Activated naive CD4-positive, alpha-beta T cell (primary cell): ENCODE measurements at places on chromosomes 3 and 15.

DNA sequence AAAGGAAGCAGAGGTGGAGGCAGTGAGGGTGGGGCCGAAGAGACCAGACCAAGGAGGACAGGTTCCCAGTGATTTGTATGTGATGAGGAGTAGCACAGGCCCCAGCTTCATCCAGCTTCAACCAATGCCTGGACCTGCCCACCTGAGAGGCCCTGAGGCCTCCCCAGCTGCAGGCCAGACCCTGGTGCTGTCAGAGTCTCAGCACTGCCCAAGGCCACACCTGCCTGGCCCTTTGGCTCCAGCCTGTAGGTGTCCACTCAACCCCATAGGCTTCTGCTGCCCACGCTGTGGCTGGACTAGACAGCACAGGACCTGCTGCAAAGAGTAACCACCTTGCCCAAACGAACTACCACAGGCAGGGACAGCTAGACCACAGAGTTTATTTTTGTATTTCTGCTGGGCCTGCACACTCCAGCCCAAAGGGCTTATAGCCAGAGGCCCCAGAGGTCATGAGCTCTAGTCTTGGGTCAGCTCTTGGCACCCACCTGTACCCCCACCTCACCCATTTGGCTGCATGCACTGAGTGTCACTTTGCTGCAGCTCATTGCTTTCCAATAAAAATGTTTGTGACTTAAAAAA is 81.9 kb upstream of the CDV3 start:
- DNase-seq, result no peak

DNA sequence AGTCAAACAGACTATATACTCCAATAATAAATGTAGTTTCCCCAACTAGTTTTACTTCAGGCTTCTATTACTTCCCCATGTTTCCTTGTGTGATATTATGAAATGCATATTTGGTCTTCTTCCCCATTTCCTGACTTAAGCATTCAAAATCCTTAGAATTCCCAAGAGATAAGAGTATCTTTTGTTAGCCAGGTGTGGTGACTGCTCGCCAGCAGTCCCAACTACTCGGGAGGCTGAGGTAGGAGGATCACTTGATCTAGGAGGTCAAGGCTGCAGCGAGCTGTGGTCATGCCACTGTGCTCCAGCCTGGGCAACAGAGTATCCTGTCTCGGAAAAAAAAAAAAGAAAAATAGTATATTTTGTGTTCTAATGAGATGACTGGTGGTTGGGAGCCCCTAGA is 72.7 kb upstream of the UBE2E2 start:
- DNase-seq, result no peak

DNA sequence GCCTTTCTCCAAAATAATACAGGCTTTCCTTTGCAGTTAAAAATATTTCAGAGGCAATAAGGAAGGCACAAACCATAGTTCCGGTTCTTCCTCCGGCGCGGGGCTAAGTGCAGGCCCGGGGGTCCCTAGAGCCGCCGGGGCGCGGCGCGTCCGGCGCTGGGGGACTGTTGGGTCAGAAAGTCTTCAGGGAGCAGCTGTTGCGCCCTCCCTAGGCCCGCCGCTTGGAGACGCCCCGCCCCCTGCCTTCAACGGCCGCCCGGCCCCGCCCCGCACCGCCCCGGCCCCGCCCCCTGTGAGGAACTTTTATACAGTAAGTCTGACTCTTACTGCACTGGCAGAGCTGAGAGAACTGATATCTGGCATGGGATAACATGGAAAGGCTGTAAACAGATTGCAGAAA is 283.1 kb upstream of the ARL6 start:
- no peak for DNase-seq

DNA sequence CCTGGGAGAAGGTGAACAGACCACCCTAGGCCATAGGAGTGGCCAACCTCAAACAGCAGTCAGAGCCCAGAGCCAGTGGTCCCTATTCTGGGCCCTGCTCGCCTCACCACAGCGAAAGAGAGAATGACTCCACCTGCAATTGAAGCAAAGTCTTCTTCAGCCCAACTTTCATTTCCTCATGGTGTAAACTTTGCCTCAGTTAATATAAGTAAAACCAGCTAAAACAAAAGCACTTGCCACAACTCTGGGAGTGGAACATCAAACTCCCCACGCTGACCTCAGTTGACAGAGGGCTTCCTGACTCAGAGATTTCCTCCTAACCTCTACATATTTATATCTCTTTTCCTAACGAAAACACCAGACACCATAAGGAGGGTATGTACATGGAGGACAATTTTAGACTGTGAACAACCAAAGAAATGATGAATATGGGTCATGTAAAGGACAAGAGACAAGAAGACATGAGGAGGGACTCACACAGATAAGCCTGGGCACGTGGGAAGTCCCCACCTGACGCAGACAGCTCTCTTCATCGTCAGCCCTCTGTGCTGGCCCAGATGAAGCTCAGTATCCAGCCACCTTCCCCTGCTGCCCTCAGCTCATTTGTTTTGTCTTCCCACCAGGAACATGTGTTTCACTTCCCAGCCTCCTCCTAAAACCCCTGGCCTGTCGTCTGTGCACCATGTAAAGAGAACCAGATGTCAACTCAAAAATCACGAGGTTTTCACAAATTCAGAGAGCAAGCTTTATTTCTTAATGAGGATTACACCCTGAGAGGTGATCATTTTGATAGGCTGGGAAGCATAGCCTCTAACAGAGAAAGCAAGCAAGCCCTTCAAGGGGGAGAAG is 140.9 kb downstream of the KCNMB2 start:
- DNase-seq, result no peak

- DNase-seq, result no peak
Observed at GRCh38 chr3:33991673-33992072, 193.2 kb downstream of the PDCD6IP start.

- DNase-seq, result no peak
Observed at GRCh38 chr15:74302821-74303359, 64.6 kb downstream of the CYP11A1 start.

DNA sequence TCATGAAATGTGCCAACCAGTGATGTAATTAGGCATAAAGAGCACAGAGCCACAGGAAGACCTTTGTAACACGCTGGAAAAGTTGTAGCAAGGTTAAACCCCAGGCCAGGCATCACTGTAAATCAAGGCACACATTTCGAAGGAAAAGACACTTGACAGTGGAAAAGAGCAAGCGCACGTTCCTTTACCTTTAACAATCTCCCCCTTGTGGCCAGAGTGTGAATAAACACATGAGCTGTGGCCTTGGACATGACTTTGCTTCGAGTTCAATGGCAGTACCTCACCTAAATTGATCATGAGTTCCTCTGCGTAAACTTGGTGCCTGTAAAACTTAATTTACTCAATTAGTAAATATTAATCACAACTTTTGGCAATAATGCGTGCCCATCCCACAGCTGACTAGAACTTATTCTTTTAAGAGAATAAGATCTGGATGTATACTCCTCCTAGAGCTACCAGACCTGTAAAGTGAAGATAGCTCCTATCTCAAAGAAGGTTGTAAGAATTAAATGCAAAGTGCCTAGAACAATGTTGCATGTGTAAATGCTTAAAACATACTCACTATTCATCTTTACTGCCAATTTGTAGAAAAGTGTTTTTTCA is 757.0 kb upstream of the NECTIN3 start:
- DNase-seq, result no peak

DNA sequence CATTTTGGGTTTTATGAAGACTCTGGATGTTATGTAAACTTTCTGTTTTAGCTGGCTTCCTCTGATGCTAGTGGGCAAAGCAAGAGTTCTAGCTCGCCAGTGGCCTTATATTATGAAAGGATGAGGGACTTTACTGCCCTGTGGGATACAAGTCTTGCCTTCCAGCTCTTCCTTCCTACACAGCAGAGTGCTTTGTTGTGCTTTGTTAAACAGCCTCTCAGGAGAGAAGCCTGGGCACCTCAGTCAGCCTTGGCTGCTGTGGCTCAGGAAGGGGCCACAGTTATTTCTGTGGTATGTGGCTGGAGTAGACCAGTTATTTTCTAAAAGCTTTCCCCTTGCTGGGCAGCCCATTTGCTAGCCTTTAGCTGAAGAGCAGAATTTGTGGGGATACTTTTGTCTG is 69.5 kb upstream of the SUCLG2 start:
- DNase-seq, result no peak

- DNase-seq, result no peak
Observed at GRCh38 chr3:127438951-127439350, 151.1 kb upstream of the PRR20G start.

- no peak for DNase-seq
Observed at GRCh38 chr3:136733317-136733833, 18.8 kb downstream of the STAG1 start.

GRCh38 chr3:12265508-12265907 is 23.4 kb upstream of the PPARG start:
- no peak for DNase-seq

DNA sequence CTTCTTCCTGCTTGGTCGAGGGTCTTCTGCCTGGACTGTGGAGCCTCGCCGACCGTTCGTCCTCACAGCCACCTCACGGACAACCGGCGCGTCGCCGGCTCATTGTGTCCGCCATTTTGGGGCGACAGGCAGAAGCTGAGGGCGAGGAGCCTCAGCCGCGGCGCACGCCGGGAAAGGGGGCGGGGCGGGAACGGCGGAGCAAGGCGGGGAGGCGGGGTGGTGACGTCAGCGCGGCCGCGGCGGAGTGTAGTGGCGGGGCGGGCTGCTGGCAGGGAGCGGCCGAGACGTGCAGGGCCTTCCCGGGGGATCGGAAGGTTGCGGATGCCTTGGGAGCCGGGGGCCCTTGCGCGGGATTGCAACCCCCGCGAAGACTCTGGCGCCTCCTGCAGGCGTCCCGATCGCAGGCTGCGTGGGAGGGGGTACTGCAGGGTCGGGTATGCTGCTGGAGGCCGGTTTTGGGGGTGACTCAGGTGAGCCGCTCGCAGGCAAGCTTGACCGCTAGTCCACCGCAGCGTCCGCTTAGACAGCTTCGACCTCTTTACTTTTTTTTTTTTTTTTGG is at the start of gene WDR82:
Gene WDR82 (minus strand): TSS at position 140 of the 560 bp plus-strand sequence. CDS start 288 bp downstream, outside the sequence.
- DNase-seq, result peak; percentile 92

DNA sequence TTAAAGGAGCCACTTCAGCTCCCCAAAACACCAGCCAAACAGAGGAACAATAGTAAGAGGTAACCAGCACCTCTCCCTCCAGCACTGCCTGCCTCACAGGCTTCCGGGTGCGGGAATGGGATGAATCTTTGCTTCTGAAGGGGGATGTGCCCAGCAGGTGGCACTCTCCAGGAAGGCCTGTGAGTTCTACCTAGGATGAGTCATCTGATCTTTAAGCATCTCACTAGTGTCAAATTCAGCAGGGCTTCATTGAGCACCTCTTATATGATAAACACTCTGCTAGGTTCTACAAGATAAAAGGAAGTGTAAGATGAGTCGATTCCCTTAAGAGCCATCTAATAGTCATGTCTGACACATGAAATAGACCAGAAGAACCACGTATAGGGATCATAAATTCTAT is 237.4 kb upstream of the UMPS start:
- no peak for DNase-seq

DNA sequence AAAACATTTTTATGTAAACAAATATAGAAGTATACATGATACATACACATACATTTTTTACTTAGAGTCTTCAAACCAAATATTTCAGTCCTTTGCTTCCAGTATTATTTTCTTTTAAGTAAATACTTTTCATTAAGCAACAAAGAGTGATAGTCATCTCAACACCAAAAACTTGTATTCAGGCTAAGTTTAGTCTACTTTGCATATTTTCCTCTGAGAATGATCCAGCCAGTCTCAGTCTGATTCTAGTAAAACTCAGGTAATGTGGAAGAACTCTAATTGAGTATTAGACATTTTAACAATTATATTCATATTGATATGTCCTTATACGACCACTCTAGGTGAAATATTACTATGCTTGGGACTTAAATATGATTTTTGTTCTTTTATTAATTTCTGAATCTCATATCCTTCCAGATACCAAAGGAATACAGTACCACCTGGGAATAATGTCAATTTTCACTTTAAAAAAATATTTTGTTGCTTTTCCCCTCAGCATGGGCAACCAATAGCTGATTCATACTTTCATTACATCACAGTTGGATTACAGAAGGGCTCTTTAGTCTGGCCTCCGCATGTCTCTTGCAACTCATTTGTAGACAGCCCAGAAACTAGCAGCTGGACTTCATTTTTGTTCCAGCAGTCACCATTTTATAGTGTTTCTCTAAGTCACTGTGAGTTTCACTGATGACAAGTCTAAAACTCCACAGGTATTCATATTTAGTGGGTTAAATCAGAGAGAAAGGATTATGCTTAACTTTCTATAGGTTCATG is 390.4 kb downstream of the ZBTB20 start:
- no peak for DNase-seq

DNA sequence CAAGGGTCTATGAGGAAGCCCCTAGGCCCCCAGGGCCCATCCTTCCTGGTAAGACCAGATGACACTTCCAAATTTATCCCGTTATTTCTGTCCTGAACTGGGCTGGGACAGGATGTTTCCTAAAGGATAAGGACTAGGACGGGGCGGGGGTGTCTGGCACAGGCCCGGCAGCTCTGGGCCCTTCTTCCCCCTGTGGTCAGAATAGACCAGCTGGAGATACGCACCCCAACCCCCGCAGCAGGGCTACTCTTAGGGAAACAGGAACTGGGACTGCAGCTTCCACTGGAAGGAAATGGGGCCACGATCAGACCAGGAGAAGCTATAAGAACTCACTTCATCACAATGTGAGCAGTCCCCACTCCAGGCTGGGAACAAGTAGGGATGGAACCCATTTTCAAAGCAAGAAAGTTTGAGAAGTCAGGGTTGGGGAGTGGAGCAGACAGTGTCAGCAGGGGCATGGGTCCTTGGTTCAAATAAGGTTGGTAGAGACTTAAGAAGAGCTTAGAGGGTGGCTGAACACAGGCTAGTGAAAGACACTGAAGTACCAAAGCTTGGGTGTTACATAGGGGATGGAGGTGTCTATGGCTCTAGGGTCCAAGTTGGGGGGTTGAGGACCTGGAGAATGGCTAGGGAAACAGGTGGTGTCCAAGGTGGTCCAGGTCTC is 1.1 kb downstream of the NCKIPSD start:
- no peak for DNase-seq

- no peak for DNase-seq
Observed at GRCh38 chr15:37132826-37133417, 32.6 kb upstream of the MEIS2 start.

DNA sequence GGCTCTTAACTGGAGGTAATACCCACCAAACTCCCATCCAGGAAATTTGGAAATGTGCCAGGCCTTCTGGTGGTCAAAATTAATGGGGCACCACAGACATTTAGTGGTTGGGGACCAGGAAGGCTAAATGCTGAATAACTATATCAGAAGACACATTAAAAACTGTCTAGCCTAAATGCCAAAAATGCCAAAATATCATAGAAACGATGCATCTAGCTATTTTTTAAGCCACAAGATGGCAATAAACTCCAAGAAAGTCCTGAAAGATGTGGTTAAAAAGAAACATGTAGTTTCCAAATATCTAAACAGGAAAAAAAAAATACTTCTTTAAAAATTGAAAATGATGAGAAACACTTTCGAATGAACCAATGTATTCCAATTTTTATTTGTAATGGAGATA is 19.9 kb downstream of the CCDC14 start:
- no peak for DNase-seq

GRCh38 chr3:187025254-187025655 is 94.9 kb downstream of the ST6GAL1 start:
- DNase-seq, result no peak

GRCh38 chr3:22523925-22524324 is 679.2 kb upstream of the UBE2E2 start:
- DNase-seq, result no peak
